CD4-positive, alpha-beta T cell treated with Interleukin-2 at 100 ng/mL for 4 hours (primary cell): ENCODE measurements at places on chromosomes 16 and 17.
A peak's percentile ranks its signal among the peaks of the same experiment; 100 is the strongest.

GRCh38 chr16:72934636-72935403 lies 113.1 kb downstream of the ZFHX3 start:
- DNase-seq = no peak

- peak; percentile 32 for DNase-seq
Observed at GRCh38 chr17:59751955-59752413, 44.5 kb downstream of the VMP1 start.

DNA sequence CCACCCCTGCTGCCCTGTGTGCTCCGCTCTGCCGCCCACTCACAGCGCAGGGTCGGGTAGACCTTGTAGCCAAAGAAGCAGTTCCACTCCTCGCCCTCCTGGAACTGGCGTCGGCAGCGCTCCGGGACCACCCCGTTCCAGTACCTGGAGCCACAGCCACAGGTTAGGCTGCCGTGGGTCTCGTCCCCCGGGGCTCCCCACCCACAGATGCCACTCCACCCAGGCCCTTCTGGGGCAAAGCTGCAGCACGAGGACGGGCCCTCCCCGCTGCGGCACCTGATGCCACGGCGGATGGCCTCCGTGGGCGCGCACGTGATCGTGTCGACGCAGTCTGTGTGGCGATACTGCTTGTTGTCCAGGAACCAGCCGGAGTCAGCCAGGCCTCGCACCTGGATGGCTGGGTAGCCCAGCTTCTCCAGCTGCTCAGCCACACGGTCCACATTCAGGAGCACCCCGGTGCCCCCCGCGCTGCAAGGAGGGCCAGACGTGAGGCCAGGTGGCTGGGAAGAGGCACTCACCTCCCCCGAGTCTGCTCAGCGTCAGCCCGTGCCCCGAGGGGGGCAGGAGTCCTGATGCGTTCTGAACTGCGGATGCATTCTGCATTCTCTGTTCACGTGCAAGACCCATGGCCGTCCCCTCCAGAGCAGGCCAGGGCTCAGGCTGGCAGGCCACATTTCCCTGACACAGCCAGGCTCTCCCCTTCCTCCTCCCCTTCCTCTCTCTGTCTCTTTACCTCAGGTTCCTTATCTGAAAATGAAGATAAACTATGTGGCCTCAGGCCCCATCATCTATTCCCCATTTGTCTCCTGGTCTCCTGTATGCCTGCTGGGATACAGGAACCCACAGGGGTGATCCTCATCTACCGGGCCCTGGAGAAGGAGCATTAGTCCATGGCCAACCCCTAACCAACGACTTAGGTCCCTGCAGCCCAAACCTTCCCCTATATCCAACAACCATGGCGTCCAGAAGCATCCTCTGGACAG lies 4.1 kb downstream of the NOTUM start:
- no peak for DNase-seq

DNA sequence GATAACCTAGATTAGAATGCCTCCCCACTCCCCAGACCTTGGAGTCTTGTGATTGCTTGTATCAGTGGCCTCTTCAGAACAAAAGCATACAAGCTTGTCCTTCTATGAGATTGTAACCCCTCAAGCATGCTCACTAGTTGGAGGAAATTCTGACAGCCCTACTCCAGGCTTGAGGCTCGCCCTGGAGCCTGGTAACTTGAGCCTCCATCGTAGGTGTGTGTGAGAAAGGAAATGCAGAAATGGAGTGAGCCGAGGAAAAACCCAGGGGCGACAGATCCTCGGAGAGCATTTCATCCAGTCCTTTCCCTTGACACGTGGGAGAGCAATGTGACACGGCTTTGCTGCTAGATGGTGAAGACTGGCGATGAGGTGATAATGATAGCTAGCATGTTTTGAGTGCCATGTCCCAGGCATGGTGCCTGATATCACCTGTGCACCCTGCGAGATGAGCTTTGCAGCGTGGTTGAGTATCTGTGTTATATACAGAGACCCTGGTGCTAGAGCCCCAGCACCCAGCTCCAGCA lies 31.2 kb downstream of the GNAO1 start:
- no peak for DNase-seq

DNA sequence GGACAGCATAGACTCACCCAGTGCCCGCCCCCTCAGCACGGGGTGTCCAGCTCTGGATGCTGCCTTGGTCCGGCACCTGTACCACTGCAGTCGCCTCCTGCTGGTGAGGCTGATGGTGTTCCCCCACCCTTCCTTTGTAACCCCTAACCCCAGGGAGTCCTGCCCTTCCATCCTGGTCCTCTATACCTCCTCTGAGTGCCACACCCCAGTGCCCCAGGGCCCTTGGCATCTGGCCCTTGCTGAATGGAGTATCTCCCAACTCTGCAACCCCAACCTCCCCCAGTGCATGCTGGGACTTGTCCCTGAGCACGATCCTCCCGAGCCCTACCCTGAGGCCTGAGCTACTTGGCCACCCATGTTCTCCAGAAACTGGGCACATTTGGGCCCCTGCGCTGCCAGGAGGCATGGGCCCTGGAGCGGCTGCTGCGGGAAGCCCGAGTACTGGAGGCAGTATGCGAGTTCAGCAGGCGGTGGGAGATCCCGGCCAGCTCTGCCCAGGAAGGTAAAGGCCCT lies 15.8 kb downstream of the RIPOR1 start:
- DNase-seq = no peak

DNA sequence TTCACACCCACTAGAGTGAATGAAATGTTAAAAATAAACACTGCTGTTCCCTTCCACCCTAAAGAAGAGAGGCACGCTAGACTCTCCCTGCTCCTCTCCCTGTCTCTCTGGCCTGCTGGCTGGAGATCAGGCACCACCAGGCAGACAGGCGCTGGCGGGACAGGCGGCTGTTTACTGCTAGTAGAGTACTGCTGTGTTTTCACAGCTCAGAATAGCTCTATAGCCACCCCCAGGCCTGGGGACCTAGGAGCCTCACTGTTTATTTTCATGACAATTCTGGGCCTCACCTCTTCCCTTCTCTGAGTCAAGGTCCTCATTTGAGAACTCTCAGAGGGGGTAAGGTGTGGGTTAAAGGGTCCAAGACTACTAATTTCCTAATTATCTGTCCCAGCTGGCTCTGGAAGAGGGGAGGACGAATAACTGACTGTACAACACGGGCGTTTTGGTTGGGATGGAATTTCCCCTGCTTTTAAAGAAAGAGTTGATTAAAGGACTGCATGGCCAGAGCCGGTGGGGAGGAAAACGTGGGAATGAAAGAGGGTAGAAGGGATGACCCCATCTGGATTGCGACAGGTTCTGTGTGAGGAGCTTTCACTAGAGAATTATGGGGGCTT lies 9.0 kb upstream of the G6PC1 start:
- no peak for DNase-seq

DNA sequence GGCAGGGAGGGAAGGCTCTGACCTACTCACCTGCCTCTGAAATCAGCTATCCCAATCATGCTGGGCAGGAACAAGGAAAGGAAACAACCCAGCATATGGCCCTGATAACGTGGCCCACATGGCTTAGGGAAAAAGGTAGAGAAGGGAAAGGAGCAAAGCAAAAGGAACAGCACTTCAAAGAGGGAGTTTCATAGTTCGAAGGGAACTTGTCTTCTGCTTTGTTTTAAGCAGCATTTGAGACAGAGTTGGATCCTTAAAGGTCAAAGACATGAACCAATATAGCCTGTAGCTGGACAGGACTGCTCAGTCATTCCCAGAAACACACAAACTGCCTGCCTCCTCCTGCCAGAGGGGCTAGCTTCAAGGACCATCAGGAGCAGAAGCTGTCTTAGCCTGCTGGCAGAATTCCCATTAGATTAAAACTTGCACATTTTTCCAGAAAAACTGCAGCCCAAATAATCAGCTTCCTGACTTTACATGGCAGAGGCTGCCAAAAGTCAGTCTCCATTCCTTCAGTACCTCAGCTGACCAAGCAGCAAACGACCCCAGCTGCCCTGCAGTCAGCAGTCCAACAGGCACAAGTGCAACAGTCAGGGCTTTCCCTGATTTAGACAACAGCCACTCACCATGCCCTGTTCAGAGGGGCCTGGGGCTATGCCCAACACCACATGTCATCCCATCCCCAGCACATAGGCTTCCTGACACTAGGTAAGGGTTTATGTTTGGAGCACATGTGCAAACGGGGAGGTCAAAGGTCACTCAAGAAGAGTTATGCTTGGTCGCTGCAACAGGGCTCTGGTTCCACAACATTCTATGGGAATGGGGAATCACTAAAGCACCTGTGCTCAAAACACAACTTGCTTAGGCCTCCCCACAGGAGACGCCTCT lies 32.5 kb downstream of the RANBP10 start:
- no peak for DNase-seq

DNA sequence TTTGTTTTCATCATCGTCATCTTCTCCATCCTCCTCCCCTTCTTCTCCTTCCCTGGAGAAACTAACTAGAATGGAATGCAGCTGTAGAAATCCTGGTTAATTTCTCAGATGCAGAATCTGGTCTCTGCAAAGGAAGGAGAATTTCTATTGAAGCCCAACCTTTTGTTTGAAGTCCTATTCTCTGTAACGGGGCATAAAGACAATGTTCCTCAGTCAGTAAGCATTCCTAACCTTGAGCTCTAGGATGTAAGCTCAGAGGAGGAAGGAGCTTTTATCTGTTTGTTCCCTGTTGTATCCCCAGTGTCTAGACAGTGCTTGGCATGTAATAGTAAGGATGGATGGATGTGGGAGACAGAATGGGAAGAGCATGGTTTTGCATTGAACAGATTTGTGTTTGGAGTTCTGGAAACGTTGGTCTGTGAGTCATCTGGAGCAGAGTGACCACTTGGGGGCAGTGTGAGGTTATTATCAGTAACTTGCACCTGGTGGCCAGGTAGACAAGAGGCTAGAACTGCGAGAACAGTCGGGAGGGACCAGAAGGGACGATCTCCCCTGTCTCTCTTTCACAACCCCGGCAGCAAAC lies 363.7 kb downstream of the SNX29 start:
- peak; percentile 4 for DNase-seq

GRCh38 chr17:43612515-43612914 lies 49.2 kb downstream of the MEOX1 start:
- DNase-seq = no peak

GRCh38 chr16:28161626-28162025 lies 50.1 kb downstream of the XPO6 start:
- DNase-seq = no peak

DNA sequence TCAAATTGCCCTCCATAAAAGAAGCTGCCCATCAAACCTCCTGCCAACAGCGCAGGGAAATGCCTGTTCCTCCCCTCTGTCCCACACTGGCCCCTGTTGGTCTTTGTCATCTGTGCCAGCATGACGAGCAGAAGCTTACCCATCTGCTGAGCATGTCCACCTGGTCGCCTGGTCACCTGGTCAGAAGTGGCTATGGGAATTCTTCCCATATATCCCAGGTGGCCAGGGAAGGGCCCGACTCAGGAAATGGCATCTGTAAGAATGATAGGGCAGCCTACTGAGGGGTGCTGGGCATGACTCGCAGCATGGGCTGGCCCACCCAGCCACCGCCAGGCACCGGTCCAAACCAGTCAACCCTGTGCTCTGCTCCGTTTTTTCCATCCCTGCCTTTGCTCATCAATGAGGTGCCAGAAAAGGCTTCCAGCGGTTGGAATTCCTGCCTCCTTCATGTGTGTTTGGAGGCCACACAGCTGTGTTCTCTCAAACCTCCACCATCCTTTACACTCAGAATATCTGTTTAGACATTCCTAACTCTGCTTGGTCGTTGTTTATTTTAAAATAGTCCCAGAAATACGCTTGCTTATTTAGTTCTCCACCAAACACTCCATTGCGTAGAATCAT lies 145.2 kb downstream of the CLEC16A start:
- no peak for DNase-seq

DNA sequence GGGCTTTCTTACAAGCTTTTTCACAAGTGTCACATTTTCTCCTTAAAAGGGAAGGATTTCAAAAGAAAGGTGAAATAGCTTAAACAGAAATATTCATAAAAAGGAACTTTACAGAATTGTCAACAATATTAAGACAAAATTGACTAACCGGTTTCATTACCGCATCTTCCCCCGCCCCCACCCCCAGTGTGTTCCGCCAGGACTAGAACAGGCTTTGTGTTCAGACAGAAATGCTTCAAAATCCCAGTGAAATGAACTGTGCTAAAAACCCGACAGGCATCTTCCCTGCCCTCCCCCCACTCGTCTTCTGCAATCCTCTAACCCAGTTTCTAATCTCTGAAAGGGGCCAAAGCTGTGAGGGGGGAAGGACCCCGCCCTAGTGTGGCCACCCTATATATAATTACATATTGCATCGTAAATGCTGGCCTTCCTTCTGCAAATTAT lies 990 bp upstream of the ROGDI start:
- DNase-seq = no peak

- no peak for DNase-seq
Observed at GRCh38 chr17:12990041-12990808, 27.6 kb downstream of the ELAC2 start.

GRCh38 chr17:4956493-4957061 lies 5.7 kb downstream of the ENO3 start:
- peak; percentile 44 for DNase-seq

- no peak for DNase-seq
Observed at GRCh38 chr17:49399995-49400394, 14.7 kb downstream of the PHB1 start.

- DNase-seq = no peak
Observed at GRCh38 chr17:58643147-58643546, 48.7 kb downstream of the TEX14 start.

DNA sequence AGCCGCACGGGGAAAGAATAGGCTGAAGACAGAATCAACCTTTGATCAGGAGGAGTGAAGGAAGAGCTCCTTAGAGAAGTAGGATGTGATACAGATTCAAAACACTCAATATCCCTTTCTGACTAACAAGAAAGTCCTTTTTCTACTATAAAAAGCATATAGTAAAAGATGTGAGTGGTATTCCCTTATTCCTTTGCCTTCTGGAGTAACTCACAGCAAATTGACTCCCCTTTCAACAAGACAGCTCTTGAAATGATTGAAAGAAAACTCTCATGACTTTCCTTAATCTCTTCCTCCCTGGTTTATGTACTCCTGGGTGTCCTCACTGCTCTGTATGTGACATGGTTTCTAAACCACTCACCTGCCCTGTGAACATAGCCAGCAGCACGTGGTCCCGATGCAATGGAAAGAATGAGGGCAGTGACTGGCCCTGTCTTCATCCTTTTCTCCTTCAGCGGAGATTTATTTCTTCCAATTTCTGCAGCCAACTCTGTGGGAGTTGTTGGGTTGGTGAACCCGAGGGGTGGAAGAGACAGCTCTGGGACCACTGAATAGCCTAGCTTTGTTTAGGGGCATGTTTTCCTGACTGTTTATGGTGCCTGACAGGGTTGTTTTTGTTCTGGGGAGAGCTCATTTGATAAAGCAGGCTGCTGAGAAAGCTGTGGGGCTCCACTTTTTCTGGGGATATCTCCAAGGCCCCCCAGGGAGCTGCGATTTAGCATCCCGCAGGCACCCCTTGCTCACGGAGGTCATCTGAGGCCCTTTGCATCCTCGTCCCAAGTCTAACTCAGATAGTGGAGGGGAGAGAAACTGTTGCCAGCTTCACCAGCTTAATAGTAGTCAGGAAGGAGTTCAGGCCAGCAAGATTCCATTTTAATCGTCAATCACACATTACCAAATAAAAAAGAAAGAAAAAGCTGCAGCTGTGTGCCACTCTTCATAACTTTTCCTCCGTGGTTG lies 46.7 kb downstream of the MAP2K6 start:
- no peak for DNase-seq
